ENCODE measurements at places on chromosomes 2 and 18.

DNA sequence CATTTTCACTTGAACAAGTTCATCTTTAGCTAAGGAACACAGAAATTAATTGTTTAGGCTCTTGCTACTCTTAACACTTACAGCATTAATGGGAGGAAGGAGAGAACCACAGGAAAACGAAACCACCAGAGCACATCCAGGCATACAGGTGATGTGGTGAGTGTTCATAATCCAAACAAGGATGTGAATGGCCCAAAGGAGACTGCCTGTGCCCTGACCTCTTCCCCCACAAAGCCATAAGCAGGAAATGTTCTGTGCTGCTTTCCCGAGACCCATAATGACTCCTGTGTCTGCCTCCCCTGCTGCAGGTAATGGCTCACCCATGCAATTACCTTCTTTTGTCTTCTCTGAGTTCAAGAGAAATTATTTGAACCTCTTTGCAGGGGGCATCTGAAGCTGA is 295.9 kb upstream of the LINC00305 start:
- no peak for ATAC-seq

- no peak for ATAC-seq
Observed at GRCh38 chr2:219875036-219875435, 247.6 kb downstream of the SLC4A3 start.

GRCh38 chr18:45071956-45072355 is 391.3 kb downstream of the SETBP1 start:
- ATAC-seq = no peak

GRCh38 chr2:11156396-11157075 is 1.3 kb downstream of the SLC66A3 start:
- no peak for ATAC-seq

DNA sequence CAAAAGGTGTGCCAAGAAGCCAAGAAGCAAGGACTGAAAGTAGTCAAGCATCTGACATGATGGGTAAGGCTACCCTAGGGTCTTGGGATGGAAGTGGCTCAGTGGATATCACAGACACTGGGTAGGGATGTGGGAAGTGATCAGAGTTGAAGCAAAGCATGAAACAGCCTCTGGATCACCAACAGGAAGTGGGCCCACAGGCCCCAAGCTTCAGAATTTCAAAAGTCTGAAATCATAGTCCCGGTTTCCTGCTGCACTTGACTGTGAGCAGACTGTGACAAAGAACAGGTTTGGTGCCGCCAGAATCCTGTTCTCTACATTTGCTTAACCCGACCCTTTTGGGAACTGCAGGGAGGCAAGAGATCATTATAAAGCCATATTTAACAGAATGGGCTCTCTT is 57.4 kb downstream of the SP100 start:
- peak; percentile 42 for ATAC-seq

DNA sequence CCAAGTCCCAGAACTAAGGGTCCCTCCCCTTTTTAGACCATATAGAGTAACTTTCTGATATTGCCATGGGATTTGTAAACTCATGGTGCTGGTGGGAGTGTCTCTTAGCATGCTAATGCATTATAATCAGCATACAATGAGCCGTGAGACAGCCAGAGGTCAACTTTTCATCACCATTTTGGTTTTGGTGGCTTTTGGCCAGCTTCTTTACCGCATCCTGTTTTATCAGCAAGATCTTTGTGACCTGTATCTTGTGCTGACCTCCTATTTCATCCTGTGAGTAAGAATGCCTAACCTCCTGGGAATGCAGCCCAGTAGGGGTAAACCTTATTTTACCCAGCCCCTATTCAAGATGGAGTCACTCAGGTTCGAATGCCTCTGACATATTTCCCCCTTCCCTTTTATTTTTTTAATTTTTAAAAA is 148.2 kb downstream of the PHLPP1 start:
- no peak for ATAC-seq

DNA sequence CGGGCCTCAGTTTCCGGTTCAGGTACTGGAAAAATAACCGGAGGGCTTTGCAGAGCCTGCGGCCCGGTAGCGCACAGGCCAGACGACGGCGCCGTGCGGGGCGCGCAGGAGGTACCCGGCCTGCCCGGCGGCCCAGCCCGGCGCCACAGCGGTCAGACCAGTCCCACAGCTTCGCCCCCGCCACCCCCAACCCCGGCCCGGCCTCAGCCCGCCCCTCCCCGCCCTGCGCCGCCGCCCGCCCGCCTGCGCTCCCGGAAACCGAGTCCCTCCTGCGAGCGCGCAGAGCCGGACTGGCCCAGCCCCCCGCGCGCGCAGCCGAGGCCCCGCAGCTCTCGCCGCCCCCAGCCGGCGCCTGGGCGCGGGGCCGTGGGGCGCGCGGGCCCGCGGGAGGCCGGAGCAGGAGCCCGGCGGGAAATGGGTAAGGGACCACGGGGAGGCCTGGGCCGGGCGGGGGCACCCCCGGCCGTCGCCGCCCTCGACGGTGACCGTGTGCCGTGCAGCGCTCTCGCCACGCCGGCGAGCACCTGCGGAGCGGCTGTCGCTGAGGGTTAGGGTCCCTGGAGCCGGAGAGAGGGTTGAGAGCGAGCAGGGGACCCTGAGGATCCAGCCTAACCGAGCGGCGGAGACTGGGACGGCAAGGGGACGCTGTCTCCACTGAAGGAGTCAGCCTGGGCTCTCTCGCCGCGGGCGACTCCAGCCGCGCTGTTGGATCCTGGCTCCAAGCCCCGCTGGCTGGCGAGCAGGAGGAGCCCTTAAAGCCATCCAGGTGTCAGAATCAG is 16.5 kb upstream of the PSD4 start:
- ATAC-seq = peak; percentile 87

DNA sequence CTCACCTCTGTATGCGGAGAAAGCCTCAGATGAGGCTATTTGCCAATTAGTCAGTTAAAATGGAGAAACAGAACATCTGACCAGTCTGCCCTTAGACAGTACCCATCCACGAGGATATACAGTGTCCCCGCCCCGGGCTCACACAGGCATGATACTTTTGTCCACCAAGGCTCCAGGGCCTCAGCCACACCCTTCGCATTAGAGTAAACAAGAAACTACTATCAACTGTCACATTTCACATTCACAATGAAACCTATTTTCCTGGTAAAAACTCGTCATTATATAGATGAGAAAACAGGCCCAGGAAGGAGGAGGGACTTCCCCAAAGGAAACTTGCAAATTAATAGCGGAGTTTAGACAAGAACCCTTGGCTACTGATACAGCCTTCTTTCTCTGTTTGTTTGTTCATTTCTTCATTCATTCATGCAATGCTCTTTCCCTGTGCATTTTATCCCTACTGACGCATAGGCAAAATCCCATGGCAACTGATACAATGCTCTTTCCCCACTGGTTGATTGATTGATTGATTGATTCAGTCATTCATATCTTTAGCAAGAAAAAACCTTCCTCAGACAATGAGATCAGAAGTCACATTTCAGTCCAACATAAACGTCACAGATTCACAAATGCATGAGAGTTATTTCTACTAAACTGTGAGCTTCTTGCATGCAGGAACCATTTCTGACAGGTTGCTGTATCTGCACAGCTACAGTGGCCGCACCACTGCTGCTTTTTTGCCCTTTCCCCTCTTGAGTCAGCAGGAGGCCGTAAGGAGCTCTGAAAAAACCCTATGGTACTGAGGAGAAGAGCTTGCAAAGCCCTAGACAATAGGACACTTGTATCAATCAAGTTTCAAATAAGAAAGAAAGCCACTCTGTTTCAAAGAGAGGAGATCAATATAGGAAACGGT is 777.1 kb downstream of the RNF144A start:
- no peak for ATAC-seq

DNA sequence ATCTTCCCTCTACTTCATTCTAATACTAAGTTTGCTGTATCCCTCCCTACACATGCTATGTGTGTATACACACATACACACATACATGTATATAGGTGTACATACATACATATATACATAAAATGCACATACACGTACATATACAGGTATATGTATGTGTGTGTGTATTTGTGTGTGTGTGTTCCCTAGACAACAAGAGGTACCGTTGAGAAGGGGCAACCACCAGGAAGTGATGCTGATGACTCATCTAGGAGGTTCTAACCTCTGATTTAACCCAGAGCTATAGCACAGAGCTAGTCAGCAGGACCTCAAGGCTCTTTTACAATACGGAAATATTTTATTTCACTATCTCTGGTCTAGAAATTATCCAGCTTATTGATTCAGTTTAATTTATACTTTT is 139.2 kb downstream of the LAMA3 start:
- ATAC-seq = peak; percentile 70

- ATAC-seq = no peak
Observed at GRCh38 chr2:122643725-122644329, 888.4 kb downstream of the TSN start.

DNA sequence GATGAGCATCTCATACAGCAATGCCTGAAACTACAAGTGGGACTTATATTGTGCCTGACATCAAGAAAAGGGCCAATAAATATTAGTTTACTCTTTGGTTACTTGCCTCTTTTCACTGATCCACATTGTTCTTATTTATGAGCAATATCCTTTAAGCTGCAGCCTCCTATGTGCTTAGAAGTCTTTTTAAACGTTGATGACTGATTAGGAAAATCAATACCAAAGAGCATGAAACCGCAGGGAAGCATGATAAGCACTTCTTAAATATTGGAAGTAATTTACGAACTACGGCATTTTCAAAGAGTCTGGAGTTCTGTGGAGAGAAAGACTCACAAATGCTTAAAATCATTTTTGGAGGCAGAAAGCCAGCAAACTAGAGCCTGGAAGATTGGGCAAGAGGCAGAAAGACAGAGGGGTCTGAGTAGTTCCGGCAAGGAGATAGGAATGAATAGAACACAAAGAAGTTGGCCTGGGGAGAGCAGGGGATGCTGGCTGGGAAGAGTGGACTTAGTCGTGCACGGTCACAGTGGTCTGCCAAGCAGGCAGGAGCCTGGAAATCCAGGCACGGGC is 122.6 kb upstream of the NOSTRIN start:
- no peak for ATAC-seq

GRCh38 chr18:69943021-69943420 is 4.7 kb downstream of the CD226 start:
- no peak for ATAC-seq

DNA sequence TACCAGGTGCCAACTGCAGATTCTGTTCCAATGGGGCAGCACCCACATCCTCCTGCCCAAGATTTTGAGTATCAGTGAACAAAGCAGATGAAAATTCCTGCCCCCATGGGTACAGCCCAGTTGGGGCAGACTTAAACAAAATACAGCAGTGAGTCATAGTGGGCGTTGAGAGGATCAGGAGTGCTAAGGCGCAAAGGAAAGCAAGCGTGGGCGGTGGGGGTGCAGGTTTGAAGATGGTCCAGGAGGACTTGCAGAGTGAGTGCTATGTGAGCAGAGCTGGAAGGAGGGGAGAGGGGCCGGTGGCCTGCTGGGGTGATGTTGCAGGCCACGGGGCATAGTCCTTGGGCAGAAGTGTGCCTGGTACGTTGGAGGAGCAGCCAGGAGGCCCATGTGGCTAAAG is 24.7 kb downstream of the STEAP3 start:
- ATAC-seq = peak; percentile 74
